ENCODE measurements at places on chromosomes 11 and 22. TPM values are rescaled to one million over a fixed set of nuclear protein-coding genes. Genes with fewer than 3 reads are reported as not detected.

GRCh38 chr11:122711831-122712381 is 56.4 kb downstream of the UBASH3B start:
- no peak for DNase-seq

- no peak for DNase-seq
These were observed 26.2 kb upstream of the SLC37A2 start for GRCh38 chr11:125036933-125037332.

GRCh38 chr11:24963852-24964251 is 467.0 kb downstream of the LUZP2 start:
- DNase-seq, result no peak

DNA sequence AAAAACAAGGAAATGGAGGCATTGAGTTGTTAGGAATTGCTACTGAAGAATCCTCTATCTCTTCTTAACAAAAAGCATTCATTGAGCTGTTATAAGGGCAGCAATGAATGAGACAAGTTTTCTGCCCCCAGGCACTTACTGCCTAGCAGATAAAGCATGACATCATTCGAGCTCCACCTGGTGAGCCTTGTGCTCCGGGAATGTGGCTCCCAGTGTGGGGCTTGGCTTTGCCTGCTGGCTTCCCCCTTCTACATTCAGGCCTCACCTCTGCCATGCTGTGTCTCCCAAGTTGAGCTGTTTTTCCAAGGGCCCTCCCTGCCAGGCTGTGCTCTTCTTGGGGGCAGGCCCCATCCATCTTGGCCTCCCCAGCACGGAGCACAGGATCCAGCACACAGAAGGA is 56.9 kb upstream of the EIF3D start:
- DNase-seq, result no peak

- no peak for DNase-seq
These were observed 46.9 kb downstream of the PHF21B start for GRCh38 chr22:44962741-44963454.

DNA sequence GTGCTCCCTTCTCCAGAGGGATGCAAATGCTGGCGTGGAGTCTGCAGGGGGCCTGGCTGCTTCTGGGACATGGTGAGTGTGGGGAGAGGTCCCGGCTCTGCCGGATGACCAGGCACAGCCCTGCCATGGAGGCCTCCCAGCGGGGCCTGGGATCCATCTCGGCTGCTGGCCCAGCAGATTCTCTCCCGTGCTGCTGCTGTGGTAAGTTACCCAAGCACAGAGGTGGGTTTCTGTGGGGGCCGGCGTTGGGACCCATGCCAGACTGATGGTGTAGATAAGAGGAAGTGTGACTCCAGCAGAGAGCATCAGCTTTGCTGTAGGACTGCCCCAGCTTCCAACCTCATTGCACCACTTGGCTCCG is 147.5 kb upstream of the B3GAT1 start:
- no peak for DNase-seq

SLC16A8 gene
- total RNA-seq, result not detected

POU2AF2 gene
- not detected for total RNA-seq

ART1 gene
- not detected for total RNA-seq

LRRC32 gene
- 14.0 TPM for total RNA-seq
